Smooth muscle cell of the pulmonary artery (primary cell): ENCODE measurements at places on chromosomes 4 and X. TPM values are rescaled to one million over a fixed set of nuclear protein-coding genes. Genes with fewer than 3 reads are reported as not detected.

LUZP4 gene
- total RNA-seq: not detected in 2 replicates

TRPC3 gene
- 0.03 and 0.78 TPM in 2 replicates for total RNA-seq

PAGE1 gene
- not detected in 2 replicates for total RNA-seq

GLOD5 gene
- total RNA-seq: not detected in 2 replicates

DMD gene
- total RNA-seq: 25.6 and 33.7 TPM in 2 replicates

FSTL5 gene
- not detected in 2 replicates for total RNA-seq

STPG2 gene
- total RNA-seq: 0.10 TPM in 1 of 2 replicates, not detected in the other

TEX13B gene
- total RNA-seq: not detected in 2 replicates

ARHGAP36 gene
- total RNA-seq: not detected in 2 replicates

PCDH7 gene
- 61.1 and 257 TPM in 2 replicates for total RNA-seq

ANOS1 gene
- total RNA-seq: 4.1 and 18.8 TPM in 2 replicates

MAOA gene
- total RNA-seq: 18.1 and 18.7 TPM in 2 replicates

F8A3 gene
- total RNA-seq: 1.5 and 1.7 TPM in 2 replicates

MID1 gene
- 15.8 and 23.0 TPM in 2 replicates for total RNA-seq

HTN1 gene
- total RNA-seq: not detected in 2 replicates

HSFX1 gene
- total RNA-seq: 1.1 and 1.7 TPM in 2 replicates

FRMD7 gene
- 0.03 and 0.07 TPM in 2 replicates for total RNA-seq

GAGE2A gene
- not detected in 2 replicates for total RNA-seq
